Activated CD8-positive, alpha-beta memory T cell treated with anti-CD3 and anti-CD28 coated beads for 48 hours (primary cell): ENCODE measurements at places on chromosomes 1 and 21.

- DNase-seq: no peak
Observed at GRCh38 chr1:63199706-63200335, 122.5 kb upstream of the FOXD3 start.

- no peak for DNase-seq
Observed at GRCh38 chr1:184879876-184880557, 94.3 kb downstream of the NIBAN1 start.

- DNase-seq: no peak
Observed at GRCh38 chr1:115076384-115076915, 12.9 kb downstream of the TSPAN2 start.

GRCh38 chr1:34213956-34214355 lies 37.2 kb downstream of the C1orf94 start:
- no peak for DNase-seq

- DNase-seq: no peak
Observed at GRCh38 chr1:179016706-179017382, 8.8 kb upstream of the FAM20B start.
